ENCODE measurements at places on chromosomes 7 and 10.

GRCh38 chr7:138625849-138626230 is 75.3 kb downstream of the SVOPL start:
- DNase-seq: no peak

DNA sequence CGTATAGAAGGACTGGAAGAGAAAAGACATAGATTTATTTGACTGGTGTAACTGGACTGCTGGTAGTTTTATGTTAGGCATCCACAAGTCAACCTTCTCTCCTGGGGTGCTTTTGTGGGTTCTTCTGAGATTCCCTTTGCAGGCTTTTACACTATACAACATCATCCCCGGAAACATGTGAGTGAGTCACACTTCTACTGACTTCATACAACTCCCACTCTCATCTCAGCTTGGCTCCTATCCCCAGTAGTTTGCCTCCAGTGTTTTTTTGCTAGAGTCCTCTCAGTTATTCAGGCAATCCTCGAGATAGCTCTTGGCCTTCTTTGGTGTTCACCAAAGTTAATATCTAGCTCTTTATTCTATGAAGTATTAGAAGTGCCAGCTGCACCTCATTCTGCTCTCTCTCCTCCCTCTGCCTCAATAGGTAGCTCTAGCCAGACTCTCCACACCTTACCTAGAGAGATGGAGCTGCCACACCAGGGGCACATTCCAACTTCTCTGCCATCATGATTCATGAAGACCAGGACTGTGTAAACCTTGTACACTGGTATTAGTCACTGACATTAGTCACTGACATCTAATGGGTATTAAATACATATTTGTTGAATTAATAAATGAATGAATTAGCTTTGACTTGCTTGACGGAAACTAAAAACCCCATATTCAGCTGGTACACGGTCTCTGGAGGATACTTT is 281.9 kb downstream of the PPP1R3A start:
- DNase-seq: no peak

DNA sequence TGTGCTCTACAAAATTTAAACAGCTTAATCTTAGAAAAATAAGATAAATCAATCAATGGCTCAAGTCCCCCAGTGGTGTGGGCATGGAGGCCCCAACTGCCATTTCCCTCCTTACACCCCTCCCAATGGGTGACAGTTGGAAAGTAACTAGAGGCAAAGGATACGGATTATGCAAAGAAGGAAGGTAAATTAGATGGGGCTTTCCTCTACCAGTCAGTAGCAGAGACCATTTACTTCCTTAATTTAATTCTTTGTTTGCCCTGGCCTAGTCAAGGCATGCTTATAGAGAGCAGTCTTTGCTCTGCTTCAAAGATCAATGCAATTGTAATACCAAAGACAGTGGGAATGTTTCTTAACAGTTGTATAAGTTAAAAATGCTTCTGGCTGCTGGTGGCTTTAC is 63.3 kb upstream of the PAPSS2 start:
- DNase-seq: no peak

DNA sequence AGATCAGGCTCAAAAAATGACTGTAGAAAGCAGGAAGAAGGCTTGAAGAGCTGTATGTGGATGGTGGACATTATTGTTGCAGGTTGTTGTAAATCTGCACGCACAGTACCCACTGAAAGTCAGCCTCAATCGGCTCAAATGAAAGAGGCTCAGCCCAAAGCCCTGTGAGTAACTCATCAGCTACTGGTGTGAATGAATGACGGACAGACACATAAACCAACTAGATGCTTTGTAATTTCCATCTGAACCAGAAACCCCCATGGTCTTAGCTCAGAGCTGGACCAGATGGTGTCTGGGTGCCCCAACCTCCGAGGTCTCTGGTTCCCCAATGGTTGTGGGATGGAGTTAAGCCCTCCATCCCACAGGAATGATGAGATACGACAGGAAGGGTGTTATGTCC is 7.4 kb downstream of the CALN1 start:
- no peak for DNase-seq

DNA sequence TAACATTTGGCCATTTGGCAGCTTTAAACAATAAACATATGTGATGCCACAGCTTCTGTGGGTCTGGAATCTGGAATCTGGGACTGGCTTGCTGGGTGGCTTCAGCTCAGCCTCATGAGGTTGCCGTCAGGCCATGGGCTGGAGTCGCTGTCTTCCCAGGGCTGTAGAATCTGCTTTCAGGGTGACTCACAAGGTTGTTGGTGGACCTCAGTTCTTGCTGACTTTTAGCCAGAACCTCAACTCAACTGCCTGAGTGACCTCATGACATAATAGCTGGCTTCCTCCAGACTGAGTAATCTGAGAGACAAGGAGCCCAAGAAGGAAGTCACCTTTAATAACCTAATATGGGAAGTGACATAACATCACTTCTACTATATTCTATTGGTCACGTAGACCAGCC is 44.6 kb upstream of the TSPAN13 start:
- no peak for DNase-seq

GRCh38 chr10:73039635-73040034 is 57.0 kb downstream of the P4HA1 start:
- DNase-seq: no peak

- no peak for DNase-seq
Observed at GRCh38 chr7:26000841-26001240, 151.2 kb upstream of the NFE2L3 start.
